RKO (cell line): ENCODE measurements at places on chromosomes 12 and 14.

GRCh38 chr12:57765003-57765697 lies 1.7 kb downstream of the CYP27B1 start:
- no peak for DNase-seq

- DNase-seq = peak; percentile 23
Observed at GRCh38 chr14:87483271-87484260, 509.4 kb downstream of the GALC start.

DNA sequence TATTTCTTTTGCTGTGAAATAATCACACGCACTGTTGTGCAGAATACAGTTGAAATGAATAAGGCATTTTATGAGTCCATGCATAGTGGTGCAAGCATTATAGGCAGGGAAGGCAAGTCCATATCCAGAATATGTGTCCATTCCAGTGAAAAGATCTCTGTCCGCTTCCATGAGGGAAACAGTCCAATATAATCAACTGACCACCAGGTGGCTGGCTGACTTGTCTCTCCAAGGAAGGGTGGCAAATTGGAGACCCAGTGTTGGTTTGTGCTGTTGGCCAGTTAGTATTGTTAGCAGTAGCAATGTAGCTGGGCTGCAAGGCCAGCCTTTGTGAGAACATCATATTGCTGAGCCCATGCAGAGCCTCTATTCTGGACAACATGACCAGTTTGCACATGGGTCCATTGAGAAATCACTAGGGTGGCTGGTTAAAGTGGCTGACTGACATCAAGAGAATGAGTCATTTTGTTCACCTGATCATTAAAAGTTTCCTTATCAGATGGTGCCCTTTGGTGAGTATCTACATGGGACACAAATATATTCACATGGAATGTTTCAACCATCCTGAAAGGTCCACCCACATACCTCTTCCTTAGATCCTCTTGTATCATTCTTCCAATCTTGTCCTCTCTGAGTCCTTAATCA lies 17.3 kb upstream of the YAF2 start:
- no peak for DNase-seq

DNA sequence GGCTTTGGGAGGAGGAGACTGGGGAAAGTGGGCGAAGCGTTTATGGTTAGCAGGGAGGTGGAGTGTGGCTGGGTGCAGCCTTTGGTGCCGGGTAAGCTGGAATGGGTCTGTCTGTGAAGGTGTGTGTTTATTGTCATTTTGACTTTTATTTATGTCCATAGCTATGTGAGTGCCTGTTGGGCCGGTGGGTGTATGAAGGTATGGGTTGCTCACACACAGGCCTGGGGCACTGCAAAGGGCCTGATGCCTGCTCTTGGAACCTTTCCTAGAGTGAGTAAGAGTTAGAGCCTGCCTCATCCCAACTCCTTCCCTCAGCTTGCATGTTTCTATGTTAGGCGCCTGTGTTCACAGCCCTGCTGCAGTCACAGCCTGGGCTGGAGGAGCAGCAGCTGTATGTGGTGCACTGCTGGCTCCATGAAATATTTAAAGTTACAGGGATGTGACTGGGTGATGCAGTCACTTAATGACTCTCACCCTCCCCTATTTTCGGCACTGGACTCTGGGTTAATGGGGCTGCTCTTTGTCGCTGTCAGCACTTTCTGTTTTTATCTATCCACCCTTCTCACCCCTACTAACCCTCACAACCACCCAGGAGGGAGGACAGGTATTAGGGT lies 2.6 kb upstream of the PPP1R1A start:
- no peak for DNase-seq

- no peak for DNase-seq
Observed at GRCh38 chr12:113077057-113077858, 20.7 kb downstream of the DTX1 start.

- DNase-seq = no peak
Observed at GRCh38 chr12:85831327-85831990, 4.8 kb downstream of the RASSF9 start.

DNA sequence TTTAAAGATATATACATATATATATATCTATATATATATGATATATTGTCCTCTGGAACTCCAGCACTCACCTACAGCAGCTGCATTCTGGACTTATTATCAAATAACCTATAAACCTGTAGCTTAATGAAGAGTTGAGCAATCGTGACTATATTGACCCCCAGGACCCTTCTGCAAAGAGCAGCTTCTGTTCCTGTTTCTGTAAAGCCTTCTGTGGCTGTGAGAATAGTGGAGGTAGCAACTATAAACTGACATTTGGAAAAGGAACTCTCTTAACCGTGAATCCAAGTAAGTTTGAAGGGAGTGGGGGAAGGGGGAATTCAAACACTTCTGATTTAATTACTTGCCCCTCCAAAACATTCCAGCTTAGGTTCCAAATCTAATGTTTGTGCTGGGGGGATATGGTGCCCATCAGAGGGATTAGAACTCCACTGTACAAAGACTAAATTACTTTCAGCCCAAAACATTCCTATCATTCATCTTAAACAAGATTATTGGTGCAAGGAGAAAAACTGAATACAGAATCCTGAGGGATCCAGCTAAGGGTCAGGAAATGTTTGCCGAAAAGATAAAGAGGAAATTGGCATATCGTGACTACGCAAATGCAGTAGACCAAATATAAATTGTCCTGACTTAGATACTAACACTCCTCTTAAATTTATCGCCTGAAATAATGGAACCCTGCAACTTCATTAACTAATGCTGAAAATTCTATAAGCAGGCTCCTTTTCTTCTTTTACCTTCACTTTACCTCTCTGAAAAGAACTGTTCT lies 106.1 kb downstream of the DAD1 start:
- DNase-seq = no peak

- DNase-seq = no peak
Observed at GRCh38 chr12:1928439-1929121, 10.1 kb upstream of the CACNA2D4 start.

DNA sequence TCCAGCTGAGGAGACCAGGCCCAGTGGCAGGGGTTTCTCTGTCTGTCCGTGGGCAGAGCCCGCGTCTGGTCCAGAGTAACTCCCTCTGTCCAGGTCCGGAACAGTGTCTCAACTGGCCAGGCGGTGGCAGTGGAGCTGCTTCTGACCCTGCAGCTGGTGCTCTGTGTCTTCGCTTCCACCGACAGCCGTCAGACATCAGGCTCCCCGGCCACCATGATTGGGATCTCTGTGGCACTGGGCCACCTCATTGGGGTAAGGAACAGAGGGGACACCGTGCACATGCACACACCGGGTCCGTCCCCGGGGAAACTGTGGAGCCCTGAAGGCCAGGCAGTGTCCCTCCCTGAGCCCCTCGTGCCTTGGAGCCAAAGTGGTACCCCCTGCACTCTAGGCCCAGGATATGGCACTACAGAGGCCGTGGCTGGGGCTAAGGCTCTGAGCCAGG lies 1.5 kb downstream of the AQP6 start:
- no peak for DNase-seq

- no peak for DNase-seq
Observed at GRCh38 chr12:53461059-53461458, 9.2 kb downstream of the PCBP2 start.

GRCh38 chr14:60482743-60483142 lies 3.1 kb downstream of the C14orf39 start:
- peak; percentile 81 for DNase-seq

DNA sequence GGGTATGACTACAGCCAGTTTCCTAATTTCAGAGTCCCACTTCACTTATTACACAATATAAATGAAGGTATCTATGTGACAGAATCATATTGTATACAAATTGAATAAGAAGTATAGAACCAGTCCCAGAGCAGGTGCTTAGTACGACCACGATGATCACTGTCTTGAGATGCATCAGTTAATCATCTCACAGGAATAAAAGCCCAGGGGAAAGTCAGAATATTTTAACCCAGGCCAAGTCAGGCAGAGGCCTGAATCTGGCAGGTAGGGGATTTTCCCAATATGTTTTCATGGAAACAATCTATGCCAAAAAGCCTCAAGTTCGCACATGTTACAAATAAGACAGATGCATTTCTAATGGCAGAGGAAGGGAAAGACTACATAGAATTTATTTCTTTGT lies 758.4 kb downstream of the BCL11B start:
- DNase-seq = no peak

DNA sequence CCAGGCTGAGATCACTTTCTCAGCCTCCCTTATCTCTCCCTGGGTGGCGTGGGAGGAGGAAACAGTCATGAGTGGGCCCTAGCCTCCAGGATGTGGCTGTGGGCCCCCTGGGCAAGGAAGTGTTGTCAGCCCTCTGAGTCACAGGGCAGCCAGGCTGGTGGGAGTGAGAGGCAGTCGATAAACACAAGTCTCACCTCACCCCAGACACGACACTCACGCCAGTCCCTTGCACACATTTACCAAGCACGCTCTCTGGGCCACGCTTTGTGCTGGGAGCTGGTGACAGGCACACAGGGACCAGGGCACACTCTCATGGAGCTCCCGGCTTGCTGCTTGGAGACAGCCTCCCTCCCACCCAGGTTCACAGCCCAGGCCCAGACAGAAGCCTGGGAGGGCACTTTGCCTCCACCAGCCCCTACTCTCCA lies 1.9 kb upstream of the KRT79 start:
- DNase-seq = peak; percentile 39

- DNase-seq = no peak
Observed at GRCh38 chr12:11916771-11917170, 154.0 kb upstream of the BCL2L14 start.

DNA sequence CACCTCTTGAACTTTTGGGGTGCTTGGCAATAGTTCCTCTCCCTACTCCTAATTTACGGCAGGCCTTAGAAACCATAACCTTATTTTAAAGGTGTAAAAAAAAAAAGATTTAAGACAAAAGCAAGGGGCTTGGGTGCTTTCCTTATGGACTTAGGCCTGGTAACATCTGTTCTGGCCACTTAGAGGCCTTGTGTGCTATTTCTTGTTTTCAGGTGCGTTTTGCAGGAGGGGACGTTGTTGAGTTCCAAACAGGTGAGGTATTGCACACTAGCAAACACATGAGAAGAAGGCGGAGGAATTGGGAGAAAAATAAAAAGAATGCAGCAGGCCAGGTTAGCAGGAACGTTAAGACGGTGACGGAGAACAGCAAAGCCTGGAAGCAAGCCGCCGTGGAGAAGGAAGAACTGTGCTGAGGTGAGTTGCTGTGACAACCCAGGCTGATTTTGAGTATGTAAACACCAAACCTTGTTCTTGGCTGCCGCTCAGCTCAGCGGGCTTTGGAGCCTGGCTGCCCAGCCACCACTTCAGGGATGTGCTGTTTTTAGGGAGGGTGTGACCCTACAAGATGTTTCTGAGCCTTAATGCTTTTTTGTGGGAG lies 17.3 kb downstream of the EMG1 start:
- DNase-seq = no peak

GRCh38 chr12:98727196-98727595 lies 82.1 kb downstream of the APAF1 start:
- no peak for DNase-seq

GRCh38 chr12:43022838-43023237 lies 433.3 kb upstream of the PRICKLE1 start:
- DNase-seq = no peak
